ENCODE measurements at places on chromosomes 5 and 9. TPM values are rescaled to one million over a fixed set of nuclear protein-coding genes. Genes with fewer than 3 reads are reported as not detected.

DNA sequence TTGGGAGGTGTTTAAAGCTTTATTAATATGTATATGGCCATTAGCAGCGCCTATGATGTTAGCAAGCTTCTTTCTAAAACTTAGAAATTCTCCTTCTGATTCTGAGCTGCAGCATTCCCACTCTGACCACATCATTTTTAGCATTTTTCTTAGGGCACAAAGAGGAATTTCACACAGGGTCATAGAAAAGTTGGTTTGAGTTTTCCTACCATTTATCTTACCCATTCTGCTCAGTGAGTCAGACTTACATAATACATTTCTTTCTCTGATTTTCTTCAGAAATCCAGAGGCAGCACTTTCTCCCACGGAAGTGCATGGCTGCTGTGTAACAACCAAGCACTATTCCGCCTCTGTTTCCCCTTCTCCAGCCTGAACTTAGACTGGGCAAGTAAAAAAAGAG, 246.6 kb downstream of the ARL15 start:
- no peak for DNase-seq

DNA sequence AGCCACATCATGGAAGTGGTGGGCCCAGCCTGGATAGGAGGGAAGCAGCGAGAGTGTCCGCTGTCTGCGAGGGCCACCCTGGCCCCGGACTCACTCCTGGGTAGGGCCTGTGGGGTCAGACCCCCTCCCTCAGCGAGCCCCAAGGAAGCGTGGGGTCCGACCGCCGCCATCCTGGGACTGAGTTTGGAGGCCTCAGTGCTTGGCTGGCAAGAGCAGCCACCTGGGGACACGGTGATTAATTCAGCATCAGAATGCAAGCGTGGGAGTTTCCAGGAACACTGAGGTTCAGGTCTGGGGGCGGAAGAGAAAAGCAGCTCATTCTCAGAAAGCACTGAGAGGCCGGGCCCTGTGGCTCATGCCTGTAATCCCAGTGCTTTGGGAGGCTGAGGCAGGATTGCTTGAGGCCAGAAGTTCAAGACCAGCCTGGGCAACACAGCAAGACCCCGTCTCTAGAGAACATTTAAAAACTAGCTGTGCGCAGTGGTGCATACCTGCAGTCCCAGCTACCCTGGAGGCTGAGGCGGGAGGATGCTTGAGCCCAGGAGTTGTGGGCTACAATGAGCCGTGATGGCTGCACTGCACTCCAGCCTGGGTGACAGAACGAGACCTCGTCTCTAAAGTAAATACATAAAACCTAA, 18.3 kb upstream of the CAMSAP1 start:
- no peak for DNase-seq

Gene FOXD4L3
- not detected for total RNA-seq

Gene DAB2
- total RNA-seq = 41.9 TPM

Gene NR3C1
- 56.1 TPM for total RNA-seq

Gene SLC9A3
- 1.1 TPM for total RNA-seq

Data from Right ventricle myocardium inferior (tissue), 1 donor.